Fibroblast of lung (primary cell): ENCODE measurements at places on chromosomes 12 and 14.

DNA sequence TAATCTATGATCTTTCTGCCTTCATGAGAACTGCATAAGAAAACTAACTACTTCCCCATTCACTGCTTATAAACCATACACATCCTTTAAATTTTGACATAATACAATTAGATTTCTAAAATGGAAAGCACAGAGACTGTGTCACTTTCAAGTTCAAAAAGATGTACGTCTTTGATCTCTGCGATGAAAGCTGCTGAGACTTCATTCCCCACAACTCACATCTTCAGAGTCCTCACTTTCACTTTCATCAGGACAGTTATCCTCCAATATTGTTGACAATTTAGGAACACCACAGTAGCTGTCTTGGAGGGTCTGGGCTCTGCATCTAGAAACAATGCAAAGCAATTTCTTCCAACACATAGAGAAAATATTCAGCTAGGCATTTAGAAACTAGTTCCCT, 47.9 kb upstream of the KCNC2 start:
- no peak for DNase-seq

GRCh38 chr12:58301038-58301729, 359.8 kb downstream of the ATP23 start:
- no peak for DNase-seq

GRCh38 chr14:75720116-75720515, 59.1 kb downstream of the TTLL5 start:
- no peak for DNase-seq

- DNase-seq = no peak
These were observed 109.2 kb downstream of the PRMT8 start for GRCh38 chr12:3600039-3600720.
